ENCODE measurements at places on chromosomes 13 and 19.

- DNase-seq, result no peak
These were observed 32.4 kb upstream of the CACNA1A start for GRCh38 chr19:13538601-13539253.

DNA sequence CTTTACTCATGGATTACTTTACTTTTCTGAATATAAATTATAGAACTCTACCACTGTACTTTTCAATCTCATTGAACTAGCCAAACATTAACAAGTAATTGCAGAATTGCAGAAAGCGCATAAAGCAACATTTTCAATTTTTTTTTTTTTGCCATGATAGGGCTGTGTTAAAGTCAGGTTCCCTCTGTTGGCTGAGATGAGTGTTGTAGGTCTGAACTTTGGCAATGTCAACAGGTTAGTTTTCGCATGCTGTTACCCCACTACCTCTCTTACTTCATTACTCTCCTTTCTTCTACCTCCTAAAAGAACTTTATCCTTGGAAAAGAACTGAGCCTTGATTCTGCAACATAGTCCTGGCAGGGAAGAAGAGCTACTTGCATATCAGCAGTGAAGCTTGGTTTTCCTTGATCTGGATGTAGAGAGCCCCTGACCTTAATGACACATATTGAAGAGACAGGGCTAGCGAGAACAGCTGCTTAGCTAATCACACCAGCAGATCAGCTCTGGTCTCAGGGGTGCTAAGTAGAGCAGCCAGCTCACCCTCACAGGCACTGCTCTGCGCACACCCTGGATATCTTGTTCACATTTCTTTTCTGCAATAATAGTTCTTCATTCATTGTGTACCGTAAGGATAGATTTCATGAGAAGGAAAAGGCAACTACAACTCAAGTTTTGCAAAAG lies 119.5 kb downstream of the FLT1 start:
- DNase-seq, result no peak

DNA sequence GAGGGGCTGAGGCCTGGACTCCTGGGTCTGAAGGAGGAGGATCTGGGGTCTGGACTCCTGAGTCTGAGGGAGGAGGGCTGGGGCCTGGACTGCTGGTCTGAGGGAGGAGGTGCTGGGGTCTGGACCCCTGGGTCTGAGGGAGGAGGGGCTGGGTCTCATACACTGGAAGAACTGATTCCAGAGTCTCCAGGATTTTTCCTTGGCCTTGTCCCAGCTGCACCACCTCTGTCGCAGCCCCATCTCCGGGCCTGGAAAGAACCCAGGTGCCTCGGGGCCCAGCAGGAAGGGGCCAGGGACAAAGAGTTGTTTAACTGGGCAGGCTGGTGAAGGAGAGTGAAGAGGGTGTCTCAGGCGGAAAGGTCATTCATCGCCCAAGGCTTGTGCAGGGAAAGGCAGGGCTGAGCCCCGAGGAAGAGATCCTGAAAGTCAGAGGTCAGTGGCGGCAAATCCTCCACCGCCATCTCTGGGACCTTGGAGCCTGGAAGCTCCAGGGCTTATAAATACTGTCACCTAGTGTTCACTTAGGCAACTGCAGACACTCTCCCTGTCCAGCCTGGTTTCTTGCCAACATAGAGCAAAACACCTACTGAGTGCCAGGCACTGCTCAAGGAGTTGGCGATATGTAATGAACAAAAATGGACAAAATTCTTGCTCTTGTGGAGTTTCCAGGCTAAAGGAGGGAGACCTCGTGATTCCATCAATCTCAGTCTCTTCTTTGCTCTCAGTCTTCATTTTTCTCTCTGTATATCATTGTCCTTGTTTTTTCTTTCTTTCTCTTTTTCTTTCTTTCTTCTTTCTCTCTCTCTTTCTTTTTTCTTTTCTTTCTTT lies 4.4 kb upstream of the KCNN4 start:
- DNase-seq, result peak; percentile 95

DNA sequence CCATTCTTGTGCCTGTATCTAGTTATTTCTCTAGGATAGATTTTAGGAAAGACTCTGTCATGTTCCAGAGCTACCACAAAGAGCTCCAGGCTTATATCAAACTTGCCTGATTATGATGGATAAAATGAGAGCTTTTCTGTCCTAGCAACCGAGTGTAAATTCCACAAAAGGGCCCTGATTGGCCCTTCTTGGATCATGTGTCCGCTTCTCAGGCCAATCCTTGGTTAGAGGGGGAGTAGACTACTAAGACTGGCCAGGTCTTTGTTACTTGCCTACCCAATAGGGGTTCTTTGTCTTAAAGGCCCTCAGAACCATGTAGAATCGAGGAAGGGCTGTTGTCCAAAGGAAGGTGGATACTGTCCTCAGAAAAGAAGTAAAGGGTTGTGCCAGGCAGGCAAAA lies 2.4 kb downstream of the DHX34 start:
- DNase-seq, result peak; percentile 40

GRCh38 chr13:112453874-112454647 lies 77.9 kb downstream of the SPACA7 start:
- no peak for DNase-seq

GRCh38 chr13:41833831-41834230 lies 127.1 kb downstream of the VWA8 start:
- DNase-seq, result no peak

GRCh38 chr13:66210677-66211076 lies 1019.5 kb downstream of the PCDH9 start:
- no peak for DNase-seq

DNA sequence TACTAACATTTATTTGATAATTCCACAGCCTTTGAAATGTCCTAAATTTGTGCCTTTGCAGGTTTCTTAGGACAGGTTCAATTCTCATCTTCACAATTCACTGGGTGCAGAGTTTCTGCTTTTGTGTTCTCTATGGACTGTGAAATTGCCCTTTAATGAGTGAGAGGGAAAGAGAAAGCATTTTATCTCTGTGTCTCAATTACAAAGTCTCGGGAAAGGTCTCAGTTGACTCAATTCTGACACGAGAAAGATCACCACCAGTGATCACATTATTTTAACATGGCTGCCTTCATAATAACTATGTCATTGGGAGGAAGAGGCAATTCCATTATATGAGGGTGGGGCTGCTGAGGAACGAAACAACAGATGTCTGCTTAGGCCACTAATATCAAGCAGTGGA lies 26.2 kb upstream of the LRCH1 start:
- no peak for DNase-seq

DNA sequence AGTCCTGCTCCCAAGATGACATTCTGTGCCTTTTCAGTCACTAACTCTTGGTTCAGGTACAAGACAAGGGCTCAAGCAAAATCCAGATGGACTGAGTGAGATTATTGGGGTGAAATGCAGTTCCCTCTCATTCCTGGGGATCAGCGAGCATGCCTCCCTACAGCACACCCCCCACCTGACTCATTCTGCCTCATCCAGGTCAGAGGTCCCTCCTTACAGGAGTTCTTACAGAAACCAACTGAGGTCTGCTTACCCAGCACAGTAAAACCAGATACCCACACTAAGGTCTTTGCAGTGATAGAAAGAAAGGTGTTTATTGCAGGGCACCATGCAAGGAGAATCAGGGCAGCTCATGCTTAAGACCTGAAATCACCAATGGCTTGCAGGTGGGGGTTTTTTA lies 21.6 kb upstream of the MRI1 start:
- DNase-seq, result no peak

GRCh38 chr19:41774515-41774980 lies 19.2 kb downstream of the CEACAM6 start:
- no peak for DNase-seq

DNA sequence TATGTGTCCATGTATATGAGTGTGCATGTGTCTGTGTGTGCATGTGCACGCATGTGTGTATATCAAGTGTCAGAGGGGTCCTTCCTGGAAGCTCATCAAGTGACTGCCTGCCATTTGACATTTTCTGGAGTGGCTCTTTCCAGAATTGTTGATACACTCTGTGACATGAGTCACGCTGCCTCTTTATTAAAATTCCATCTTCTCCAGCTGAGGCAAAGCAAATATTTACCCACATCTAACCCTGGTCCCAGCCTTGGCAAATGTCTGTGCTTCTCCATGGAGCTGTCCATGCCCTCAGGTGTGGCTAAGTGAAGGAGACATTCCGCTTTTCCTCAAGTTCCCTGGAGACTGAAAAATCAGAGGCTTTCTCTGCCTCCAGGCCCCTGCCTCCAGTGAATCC lies 88.2 kb upstream of the MBNL2 start:
- no peak for DNase-seq

DNA sequence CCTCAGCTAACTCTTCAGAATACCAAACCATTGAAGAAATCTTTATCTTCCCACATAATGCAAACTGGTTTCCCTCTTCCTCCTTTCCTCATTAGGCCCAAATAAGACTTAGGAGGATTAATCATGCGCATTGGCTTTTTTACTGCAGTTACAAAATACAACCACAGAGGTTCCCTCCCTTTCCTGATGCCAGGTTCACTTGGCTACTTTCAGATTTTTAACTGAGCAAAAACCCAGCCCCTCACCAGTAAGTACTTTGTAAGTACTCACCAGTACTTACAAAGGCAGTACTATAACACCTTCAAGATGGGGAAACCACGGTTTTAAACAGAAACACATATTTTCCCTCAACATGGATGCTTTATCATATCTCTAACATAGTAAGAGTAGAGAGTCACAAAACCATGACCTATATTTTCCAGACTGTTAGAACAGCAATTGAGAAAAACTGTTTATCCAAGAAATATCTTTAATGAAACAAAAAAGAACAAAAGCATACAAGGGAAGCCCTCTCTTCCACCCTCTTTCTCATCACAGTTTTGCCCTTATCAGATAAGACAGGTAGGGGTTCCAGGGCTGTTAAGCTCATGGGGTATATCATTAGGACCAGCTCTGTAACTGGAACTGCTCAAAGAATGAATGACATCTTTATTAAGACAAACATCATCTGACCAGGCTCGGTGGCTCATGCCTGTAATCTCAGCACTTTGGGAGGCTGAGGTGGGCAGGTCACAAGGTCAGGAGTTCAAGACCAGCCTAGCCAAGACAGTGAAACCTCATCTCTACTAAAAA lies 12.7 kb downstream of the FOXO1 start:
- peak; percentile 62 for DNase-seq

- no peak for DNase-seq
These were observed 1218.6 kb downstream of the PCDH17 start for GRCh38 chr13:58850161-58850560.

- DNase-seq, result no peak
These were observed 8.9 kb upstream of the VSTM2B start for GRCh38 chr19:29516821-29517395.

- DNase-seq, result no peak
These were observed 5.7 kb downstream of the WDR62 start for GRCh38 chr19:36060430-36060829.

GRCh38 chr19:13681509-13681908 lies 82.8 kb upstream of the MRI1 start:
- no peak for DNase-seq

Measured in inflammatory macrophage treated with lipopolysaccharide for 1 hour (primary cell).